Bone marrow (tissue), 2 donors: ENCODE measurements at places on chromosomes 1 and 21.

DNA sequence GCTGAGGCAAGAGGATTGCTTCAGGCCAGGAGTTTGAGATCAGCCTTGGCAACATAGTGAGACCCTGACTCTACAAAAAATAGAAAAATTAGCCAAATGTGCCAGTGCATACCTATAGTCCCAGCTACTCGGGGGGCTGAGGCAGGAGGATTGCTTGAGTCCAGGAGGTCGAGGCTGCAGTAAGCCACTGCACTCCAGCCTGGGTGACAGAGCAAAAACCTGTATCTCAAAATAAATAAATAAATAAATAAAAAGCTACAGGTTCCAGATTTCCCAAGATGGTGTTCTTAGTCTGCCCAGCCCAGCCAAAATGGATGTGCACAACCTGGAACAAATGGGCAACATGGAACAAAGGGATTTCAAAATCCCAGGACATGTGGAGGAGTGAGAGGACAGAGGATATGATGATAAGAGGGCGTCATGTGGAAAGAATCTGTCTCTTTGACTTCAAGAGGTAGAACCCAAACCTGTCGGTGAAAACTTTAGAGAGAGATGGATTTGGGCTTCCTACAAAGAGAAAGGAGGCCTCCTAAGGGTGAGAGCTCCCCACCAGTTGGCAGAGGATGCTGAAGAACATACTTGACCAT lies 3.2 kb downstream of the EDARADD start:
- no peak for DNase-seq

GRCh38 chr1:214702556-214702955 lies 99.6 kb downstream of the CENPF start:
- no peak for DNase-seq

GRCh38 chr1:15803380-15803779 lies 4.1 kb downstream of the UQCRHL start:
- no peak for DNase-seq

DNA sequence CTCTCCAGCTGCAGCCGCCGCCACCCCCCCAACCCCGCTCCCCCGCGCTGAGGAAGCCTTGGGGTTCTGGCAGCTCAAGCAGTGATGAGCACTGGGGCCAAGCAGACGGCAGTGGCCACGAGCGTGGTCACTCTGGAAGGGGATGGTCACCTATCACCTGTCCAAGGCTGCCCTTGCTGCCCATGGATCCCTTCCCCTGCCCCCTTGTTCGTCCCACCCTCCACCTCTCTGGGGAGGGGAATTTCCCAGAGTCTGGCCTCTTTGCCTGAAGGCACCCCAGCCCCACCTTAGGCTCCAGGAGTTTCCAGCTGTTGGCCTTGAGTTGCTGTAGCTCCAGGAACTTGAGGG lies 7.2 kb upstream of the SMIM12 start:
- DNase-seq = no peak

GRCh38 chr1:203338335-203339036 lies 12.4 kb downstream of the FMOD start:
- DNase-seq = peak; percentile 9

DNA sequence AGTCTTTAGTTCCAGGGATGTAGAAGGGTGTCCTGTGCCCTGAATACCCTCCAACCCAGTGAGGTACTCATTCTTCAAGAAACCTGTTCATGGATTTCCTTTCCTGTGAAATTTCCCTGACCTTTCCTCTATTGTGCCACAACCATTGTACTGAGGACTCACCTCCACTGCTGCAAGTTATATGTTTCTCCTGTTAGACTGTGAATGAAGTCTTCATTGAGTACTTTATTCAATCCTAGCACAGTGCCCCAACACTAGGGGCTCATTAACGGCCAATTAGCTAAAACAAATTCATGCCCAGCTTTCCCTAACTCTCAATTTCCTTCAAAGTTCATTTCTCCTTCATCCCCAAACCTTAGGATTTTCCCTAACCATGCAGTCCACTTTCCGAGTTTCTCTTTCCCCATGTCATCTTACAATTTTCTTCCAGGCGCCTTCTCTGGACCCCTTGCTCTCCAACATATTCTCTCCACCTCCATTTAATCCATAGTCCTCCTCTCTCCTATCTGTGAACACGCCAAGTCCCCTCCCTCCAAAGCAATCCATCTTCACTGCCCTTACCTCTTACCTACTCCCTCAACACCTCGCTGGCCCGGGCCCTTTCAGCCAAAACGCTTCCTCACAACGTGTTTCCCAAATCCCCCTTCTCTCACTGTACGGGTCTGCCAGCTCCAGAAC lies 1.3 kb downstream of the TRIM33 start:
- no peak for DNase-seq

GRCh38 chr1:22452481-22452957 lies 868 bp downstream of the ZBTB40 start:
- no peak for DNase-seq

DNA sequence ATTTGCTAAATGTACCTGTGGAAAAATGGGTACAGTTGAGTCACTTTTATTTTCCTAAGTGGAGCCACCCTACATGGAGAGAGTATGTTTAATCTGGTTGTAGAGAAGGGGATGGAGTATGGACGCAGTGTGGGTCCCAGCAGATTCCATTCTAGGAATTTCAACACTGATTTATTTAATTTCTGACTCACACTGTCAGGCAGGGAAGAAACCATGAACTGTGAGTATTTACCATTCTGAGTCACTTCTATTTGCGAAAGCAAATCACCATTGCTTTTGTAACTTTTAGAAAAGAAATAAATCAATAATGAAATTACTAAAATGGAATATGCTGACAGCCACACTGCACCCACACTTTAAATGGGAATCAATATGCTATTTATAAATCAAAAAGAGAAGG lies 339.0 kb downstream of the DSCAM start:
- DNase-seq = no peak

- DNase-seq = no peak
These were observed 6.8 kb downstream of the XKR8 start for GRCh38 chr1:27966402-27967105.

GRCh38 chr21:36994501-36995158 lies 11.9 kb upstream of the RIPPLY3 start:
- no peak for DNase-seq

DNA sequence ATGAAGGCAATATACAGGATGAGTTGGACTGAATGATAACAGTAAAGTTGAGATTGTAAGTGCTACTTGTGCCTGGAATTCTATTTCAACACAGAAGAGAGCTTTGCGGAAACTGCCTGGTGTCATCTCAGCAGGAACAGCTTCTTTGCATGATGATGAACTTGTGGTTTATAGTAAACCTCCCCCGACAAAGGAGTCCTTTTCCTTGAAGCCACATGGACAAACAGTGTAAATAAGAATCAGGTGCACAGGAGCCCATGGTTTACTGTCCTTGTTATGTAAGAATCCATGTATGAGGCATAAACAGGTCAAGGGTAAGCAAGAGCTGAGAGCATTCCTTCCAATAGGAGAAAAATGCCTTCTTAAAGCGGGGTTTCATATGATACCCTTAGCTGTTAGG lies 66.2 kb downstream of the PCNX2 start:
- DNase-seq = no peak

GRCh38 chr1:54973205-54973921 lies 7.1 kb upstream of the TMEM61 start:
- DNase-seq = no peak

DNA sequence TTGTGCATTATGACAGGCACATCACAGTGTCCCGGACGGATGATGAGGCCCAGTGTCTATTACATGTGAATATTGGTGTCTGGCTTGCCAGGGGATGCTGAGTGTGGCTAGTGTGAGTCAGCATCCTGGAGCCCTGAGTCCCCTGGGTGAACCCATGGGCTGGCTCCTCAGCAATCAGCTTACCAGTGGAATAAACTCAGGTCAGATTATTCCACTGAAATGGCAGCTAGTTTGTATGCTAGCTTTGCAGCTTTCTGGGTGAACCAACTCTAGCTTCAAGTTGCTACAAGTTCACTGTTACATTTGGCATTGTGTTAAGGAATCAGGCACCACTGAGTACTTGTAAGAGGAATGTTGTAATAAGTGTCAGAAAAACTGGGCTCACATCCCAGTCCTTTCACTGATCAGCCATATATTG lies 23.9 kb upstream of the RPTN start:
- no peak for DNase-seq

DNA sequence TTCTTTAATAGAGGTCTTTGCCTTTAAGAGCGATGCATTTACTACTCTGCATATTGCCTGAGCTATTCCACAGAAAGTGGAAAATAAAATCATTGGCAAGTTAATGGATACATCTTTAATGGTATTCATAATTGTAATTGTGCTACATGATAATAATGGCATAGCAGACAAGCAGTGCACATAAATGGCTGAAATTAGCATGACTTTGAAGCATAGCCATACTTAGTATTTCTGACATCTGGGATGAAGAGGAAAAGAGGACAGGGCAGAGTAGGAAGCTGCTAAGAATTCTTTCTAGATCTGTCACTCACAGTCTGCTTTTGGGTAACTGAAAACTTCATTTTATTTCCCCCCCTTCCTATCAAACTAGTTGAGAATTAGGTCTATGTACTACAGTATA lies 195.0 kb upstream of the NRIP1 start:
- DNase-seq = no peak

GRCh38 chr1:50270926-50271325 lies 152.3 kb downstream of the DMRTA2 start:
- no peak for DNase-seq

GRCh38 chr1:54024358-54024757 lies 6.4 kb upstream of the LDLRAD1 start:
- DNase-seq = no peak

GRCh38 chr21:18170829-18171228 lies 73.8 kb upstream of the CHODL start:
- DNase-seq = no peak

DNA sequence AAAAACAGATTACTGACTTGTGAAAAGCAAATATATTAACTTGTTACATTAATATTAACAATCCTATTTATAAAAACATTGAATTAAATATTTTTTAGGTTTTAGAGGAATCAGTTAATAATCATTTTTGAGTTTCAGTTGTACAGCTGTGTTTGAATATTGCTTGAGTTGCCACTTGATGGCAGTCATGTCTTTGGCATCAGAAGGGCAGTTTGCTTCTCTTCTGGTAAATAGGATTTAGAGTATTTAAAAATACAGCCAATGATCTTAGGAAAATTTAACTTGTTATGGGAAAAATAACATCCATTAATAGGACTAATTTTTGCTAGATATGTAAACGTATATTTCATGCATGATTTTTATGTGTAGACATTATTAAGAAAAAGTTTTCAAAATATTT lies 234.1 kb downstream of the NCAM2 start:
- no peak for DNase-seq

GRCh38 chr1:76942549-76942948 lies 75.3 kb downstream of the ST6GALNAC5 start:
- no peak for DNase-seq

DNA sequence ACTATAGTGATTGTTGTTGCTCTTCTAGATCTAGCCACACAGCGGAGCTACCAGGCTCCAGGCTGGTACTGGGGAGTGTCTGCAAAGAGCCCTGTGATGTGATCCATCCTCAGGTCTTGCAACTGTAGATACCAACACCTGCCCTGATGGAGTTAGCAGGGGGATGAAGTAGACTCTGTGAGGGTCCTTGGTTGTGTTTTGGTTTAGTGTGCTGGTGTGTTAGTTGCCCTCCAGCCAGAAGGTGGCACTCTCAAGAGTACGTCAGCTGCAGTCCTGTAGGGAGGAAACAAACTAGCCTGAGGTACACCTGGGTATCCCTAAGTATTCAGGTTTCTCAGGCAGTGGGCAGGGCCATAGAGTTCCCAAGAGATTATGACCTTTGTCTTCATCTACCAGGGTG lies 81.2 kb upstream of the TMPRSS2 start:
- no peak for DNase-seq

- no peak for DNase-seq
These were observed 52.8 kb upstream of the TMPRSS2 start for GRCh38 chr21:41560661-41561158.

DNA sequence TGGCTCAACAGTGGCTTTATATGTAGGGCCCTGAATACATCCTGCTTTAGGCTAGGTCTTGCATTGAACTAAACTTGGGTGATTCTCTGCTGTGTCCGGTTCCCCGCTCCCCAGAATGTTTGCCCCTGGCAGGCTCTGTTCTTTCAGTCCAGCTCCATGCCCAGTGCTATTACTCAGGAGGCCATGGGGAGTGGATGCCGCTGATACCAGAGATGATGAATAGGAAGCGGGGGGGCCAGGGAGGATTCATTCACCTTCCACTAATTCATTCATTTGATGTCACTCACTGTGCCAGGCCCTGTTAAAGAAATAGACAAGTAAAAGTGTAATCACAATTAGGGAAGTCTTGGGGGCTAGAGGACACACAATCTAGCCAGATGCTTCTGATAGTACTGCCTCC lies 83.8 kb downstream of the TMEM53 start:
- no peak for DNase-seq
